Fibroblast of skin of left biceps (primary cell): ENCODE measurements at places on chromosomes 7 and 10.

DNA sequence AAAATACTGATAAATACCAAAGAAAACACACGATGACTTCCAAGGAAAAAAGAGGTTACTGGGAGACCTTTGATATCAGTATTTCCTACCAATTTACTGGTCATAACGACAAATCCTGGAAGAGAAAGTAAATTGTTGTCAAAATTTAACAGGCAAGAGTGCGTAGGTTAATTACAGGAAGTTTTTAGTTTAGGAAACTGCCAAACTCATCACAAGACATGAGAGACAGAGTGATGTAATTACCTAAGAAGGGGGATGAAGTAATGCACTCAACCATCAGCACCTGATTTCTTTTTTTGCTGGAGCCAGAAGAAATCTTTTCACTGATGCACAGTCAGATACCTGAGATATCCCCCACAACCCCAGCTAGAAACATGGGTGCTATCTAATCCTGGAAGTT is 16.8 kb downstream of the MACC1 start:
- DNase-seq, result no peak

DNA sequence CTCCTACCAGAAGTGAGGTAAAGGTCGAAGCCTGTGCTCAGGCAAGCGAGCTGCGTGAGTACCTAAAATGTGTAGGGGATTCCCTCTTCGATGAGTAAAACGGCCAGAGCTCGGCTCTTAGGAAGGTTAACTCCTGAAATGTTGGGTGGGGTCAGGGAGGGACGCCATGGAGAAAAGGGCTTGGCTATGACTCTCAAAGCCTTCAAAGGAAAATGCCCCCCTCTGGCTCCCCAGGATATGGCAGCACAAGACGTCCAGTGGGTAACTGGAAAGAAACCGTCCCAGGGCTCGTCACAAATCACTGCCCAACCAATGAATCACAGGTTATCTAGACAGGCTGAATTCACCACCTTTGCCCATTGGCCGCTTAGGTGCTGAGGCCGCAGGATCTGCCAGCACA is 58.0 kb downstream of the CALML3 start:
- DNase-seq, result no peak

DNA sequence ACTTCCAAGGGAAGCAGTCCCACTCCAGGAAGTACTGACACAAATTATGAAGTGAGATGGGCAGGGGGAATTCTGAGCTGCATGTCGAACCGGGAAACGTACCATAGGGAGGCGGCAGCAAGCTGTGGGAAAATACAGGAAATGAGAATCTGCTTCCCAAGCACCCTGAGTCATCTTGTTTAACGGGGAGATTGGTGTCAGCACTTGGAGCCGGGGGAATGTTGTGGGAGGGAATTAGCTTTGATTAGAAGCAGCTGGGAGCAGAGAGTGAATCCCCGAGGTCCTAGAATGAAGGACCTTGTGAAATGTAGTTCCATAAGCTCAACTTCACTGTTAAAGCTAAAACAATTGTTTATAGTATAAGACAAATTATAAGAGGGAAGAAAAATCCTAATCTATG is 141.4 kb upstream of the PRKCQ start:
- DNase-seq, result peak; percentile 92

DNA sequence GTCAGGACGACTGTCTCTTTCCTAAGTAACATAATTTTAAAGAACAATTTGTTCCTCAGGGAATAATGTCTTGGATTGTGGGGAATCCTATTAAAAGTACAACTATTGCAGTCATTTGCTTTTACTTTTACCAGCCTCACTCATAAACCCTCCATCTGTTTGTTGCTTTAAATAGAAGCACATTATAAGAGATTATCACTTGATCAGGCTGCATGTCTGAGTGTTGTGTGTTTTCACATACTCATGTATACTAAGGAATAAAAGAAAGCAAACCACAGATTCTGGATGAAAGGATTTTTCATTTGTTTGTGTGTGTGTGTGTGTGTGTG is 1077.8 kb downstream of the KCNMA1 start:
- no peak for DNase-seq

DNA sequence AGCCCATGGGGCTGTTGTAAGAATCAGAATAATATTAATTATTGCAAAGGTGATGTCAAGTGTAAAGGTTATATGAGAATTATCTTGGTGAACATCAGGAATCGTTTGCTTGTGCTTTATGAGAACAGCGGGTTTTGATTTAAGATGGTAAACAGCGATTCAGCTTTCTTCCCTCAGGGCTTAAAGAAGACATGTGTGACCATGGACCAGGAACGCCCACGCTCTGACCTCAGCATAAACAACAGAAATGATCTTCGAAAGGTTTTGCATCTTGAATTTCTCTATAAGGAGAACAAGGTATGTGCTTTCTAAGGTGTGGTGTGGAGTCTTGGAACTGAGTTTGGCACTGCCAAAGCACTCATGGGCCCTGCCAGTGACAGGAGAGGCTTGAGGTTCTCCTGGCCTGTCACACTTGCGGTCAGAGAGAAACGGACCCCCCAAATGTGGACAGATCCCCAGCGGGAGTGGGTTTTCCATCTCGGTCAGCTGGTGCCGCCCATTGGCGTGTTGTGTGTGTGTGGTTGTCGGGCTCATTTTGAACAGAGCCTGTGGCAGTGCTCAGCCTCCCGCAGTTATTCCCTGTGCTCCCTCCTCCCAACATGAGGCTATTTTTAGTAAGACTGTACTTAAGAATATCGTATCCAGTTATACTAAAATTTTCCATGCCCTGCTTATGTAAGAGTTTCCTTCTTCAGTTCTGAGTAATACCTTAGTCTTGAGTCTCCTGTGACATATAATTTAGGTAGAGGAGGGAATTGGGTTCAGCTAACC is 7.2 kb downstream of the MINDY4 start:
- DNase-seq, result no peak

GRCh38 chr10:17212802-17213221 is 11.3 kb upstream of the TRDMT1 start:
- DNase-seq, result no peak

DNA sequence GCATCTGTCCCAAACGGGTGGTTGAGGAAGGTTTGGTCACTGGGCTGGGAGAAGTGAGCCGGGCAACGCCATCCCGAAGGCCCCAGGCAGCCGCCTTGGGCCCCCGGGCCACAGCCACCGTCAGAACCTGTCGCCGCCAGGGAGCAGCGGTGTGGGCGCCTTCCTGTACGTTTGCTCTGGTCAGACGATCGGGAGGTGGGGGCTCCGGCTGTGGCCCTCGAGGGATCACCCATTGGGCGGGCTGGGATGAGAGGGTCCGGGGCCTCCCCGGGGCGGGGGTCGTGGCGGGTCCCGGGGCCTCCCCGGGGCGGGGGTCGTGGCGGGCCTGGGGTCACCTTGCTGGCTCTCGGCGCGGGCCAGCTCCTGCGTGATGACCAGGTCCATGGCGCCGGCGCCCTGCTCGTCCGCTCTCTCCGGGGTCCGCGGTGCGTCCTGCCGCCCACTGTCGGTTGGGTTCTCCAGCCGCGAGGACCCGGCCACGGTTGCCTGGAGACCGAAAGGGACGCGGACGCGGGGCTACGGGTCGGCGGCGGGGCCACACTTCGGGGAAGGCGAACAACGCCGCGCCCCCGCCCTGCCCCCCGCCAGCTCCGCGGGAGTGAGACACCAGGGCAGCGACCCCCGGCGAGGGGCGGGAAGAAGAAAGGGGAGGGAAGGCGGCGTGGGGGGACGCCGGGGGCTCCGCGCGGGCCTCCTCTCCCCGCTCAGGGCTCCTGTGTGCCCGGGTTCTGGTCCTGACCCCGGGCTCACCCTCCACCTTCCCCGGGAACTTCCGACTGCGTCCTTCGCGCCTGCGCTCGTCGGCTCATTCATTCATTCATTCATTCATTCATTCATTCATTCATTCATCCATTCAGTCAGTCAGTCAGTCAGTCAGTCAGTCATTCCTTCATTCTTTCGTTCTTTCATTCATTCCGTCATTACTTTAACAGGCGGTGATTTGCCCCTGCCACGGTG is at the start of gene CFAP46:
Gene CFAP46 (minus strand): TSS at position 470 of the 957 bp plus-strand sequence. CDS start 86 bp downstream, at position 384.
- peak; percentile 19 for DNase-seq

- DNase-seq, result no peak
Observed at GRCh38 chr10:90969947-90970673, 49.2 kb upstream of the ANKRD1 start.

GRCh38 chr10:129140921-129141885 is 325.8 kb upstream of the MGMT start:
- no peak for DNase-seq

DNA sequence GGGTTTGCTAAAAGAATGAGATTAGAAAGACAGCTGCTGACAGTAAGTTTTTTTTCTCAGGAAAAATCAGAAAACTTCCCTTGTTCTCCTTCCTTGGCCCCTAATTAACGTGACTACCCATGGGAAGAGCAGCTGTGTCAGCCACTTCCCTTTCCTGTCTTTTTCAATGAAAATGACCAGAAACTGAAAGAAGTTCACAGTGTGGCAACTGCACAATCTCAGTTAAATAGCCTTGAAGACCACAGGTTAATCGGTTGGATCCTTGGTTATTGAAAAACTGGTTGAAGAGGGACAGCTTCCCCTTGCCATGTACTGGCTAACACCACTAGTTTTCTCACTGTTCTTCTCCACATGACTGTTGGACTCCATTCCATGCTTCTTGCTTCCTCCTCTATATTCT is 148.8 kb upstream of the AGR3 start:
- DNase-seq, result no peak

- DNase-seq, result no peak
Observed at GRCh38 chr10:59284118-59284975, 78.0 kb downstream of the FAM13C start.

DNA sequence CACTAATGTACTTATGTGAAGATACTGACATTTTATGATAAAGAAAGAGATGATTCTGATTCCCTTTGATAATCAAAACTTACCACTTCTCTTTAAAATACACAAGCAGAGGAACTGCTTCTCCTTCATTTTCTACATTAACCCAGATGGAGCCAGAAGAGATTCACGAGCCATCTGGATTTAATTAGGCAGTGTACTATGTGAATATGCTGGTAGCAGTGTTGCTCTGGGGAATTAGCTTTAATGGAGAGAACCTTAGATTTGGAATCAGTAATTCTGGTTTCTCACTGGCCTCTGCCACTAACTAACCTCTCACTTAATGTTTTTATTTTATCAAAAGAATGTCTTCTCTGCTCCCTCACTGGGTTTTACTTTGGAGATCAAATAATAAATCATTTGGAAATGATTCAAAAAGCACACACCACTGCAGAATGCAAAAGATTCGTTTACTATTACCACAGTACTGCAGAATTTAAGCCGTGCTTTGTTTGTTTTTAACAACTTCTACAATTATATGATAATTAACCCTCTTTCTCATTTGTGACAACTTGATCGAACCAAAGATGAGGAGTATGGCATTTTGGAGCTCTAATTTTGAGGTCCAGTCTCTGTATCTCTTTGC is 77.5 kb upstream of the PHYHIPL start:
- peak; percentile 73 for DNase-seq

- DNase-seq, result no peak
Observed at GRCh38 chr7:48089046-48090003, at the start of gene UPP1. UPP1 (plus strand) TSS chr7:48089265; CDS start chr7:48094784, 5,519 bp downstream.

GRCh38 chr10:126369125-126369710 is 19.1 kb downstream of the ADAM12 start:
- DNase-seq, result no peak

GRCh38 chr7:113267885-113268284 is 149.5 kb upstream of the SMIM30 start:
- DNase-seq, result no peak

GRCh38 chr10:14185316-14186045 is 145.2 kb downstream of the FRMD4A start:
- DNase-seq, result peak; percentile 21

DNA sequence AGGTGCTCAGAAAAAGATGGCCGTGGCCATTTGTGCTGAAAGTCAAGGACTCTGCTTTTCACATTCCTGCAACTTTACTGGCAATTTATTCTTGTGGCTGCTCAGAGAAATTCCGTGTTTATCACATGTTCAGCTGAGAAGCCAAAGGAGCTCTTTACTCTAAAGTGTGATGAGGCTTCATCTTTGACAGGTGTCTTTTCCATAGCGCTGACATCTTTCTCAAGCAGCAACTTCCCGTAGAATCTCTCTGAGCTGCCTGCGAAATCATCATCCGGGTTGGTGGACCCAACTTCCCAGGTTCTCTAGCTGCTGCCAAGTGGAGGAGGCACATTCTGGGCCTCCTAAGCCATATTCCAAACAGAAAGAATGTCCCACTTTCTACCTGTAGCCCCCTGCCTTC is 16.9 kb upstream of the NPS start:
- no peak for DNase-seq

DNA sequence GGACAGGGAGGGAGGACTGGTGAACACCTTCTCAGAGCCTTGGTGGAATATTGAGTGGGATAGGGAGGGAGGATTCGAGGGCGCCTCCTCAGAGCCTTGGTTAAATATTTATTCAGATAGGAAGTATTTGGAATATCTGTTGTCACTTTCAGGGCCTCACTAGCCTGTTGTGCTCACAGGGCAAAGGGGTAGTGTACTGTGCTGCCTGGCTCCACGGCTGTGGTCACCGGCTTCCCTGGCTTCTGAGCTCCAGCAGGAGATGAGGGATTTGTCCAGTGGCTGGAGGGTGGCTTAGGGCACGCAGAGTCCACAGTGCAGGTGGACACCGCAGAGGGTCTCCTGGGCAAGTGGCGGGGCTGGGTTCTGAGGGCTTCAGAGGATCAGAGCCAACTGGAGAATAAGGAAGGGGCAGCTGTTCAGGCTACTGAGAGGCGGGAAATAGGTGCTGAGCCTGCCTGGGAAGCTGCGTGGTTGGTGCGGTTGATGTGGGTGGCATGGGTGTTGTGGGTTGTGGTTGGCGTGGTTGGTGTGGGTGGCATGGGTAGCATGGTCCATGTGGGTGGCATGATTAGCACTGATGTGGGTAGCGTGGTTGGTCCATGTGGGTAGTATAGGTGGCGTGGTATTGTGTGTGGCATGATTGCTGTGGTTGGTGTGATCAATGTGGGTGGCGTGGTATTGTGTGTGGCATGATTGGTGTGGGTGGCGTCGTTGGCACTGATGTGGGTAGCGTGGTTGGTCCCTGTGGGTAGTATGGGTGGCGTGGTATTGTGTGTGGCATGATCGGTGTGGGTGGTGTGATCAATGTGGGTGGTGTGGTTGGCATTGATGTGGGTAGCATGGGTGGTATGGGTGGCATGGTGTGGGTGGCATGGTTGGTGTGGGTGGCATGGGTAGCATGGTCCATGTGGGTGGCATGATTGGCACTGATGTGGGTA is 16.7 kb downstream of the INPP5A start:
- DNase-seq, result no peak

GRCh38 chr10:110664483-110665420 is 20.6 kb downstream of the RBM20 start:
- peak; percentile 64 for DNase-seq

- DNase-seq, result no peak
Observed at GRCh38 chr7:106063024-106063423, 49.1 kb downstream of the SYPL1 start.
